Fibroblast of mammary gland (primary cell): ENCODE measurements at places on chromosomes 4 and X.

DNA sequence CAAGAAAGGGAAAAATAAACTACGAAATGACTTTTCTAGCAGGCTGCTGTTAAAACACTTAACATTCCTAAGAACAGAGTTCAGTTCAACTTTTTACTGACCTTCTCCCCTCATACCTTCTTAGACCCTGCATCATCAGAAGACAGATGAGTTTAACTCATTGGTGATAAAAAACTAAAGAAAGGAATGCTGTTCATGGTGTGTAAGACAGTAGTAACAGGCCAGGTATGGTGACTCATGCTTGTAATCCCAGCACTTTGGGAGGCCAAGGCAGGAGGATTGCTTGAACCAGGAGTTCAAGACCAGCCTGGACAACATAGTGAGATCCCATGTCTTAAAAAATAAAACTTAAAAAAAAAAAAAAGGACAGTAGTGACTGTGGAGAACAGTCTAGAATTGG lies 16.2 kb downstream of the RBM47 start:
- DNase-seq, result peak; percentile 15

DNA sequence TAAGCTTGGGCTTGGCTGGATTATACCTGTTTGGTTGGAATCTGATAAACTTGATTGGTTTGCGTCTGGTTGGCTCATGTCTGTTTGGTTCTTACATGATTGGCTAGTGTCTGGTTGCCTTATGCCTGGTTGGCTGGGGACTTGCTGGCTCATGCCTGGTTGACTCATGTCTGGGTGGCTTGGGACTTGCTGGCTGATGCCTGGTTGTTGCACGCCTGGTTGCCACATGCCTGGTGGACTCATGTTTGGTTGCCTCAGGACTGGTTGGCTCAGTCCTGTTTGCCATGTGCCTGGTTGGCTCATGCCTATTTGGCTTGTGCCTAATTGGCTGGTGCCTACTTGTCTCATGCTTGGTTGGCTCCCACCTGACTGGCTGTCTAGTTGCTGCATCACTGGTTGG lies 104.5 kb downstream of the APOOL start:
- peak; percentile 34 for DNase-seq

- DNase-seq, result peak; percentile 94
Measured at GRCh38 chrX:111352424-111352823, 59.6 kb downstream of the DCX start.

- DNase-seq, result peak; percentile 12
Measured at GRCh38 chrX:31271615-31272471, 200.0 kb upstream of the FTHL17 start.

DNA sequence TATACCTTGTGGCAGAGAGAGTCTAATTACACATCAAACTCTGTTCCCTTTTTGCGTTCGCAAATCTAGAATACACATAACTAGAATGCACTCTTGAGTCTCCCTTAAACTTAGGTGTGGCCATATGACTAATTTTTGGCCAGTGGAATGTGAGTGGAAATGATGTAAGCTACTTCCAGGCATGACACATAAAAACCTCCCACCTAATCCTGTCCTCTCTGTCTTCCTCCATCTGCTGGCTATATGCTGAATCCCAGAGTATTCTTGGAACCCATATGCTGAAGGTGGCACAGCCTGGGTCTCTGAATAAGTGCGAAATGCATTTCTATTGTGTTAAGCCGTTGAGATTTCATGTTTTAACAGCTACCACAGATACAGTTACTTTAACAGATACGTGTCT lies 269.9 kb upstream of the NRK start:
- peak; percentile 76 for DNase-seq

DNA sequence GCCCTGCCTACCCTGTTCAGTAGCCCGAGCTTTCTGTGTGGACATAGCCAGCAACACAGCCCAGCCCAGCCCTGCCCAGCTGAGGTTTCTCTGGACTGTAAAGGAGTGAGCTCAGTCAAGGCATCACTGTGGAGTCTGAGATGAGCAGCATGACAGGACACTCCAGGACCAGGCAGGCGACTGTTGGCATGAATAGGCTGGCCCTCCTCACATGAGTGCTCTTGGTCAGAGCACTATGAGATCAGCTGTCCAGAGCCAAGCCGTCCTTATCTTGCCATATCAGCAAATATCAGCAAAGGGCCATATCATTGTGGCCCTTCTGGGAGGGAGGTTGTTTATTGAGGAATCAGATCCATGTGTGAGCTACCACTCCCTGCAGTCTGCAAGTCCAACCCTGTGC lies 30.9 kb downstream of the REELD1 start:
- DNase-seq, result no peak

GRCh38 chr4:14315129-14315528 lies 687.2 kb upstream of the CPEB2 start:
- DNase-seq, result no peak
